ENCODE measurements at places on chromosomes 13 and 19.

DNA sequence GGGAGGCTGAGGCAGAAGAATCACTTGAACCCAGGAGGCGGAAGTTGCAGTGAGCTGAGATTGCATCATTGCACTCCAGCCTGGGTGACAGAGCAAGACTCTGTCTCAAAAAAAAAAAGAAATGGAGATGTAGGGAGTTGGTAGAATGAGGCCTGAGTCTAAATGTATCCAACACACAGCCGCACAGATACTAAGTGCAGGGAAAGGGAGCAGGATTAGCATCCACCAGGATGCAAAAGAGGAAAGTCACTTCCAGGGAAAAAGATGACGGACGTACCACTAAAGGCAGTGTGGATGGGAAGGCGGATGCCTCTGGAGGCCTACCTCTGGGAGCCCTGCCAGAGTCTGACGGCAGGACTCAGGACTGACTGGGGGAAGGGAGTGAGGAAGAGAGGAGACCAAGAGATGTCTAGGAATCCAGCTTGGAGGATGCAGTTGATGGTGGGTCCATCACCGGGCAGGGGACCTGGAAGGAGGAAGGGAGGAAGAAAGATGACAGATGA lies 6.8 kb downstream of the FAM98C start:
- no peak for DNase-seq

GRCh38 chr13:114102131-114102520 lies 30.3 kb downstream of the RASA3 start:
- no peak for DNase-seq

DNA sequence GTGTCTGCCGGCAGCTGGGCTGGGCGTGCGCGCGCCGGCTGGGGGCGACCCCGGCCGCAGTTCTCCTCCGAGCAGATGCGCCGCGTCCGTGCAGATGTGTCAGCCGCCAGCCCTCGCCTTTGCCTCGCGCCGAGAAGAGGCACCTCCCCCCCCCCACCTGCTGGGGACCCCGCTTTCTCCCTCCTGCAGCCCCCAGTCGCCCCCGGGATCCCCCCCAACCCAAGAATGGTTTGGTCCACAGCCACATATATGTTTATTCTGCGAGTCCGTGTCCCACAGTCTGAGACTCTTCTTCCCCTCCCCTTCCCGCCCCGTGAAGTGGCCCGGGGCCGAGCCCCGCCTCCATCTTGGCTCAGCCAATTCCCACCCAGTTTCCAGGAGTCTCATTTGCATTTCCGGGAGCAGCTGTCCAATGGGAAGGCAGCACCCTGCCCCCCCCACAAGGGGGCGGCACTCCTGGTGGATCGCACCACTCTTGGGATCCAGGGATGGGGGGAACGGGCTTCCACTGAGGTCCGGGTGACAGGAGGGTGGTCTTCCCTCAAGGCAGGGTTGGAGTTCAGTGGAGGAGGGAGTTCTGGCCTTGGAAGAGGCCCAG lies 8.6 kb downstream of the ISOC2 start:
- DNase-seq: peak; percentile 85

GRCh38 chr13:59658027-59658737 lies 505.5 kb downstream of the DIAPH3 start:
- no peak for DNase-seq

DNA sequence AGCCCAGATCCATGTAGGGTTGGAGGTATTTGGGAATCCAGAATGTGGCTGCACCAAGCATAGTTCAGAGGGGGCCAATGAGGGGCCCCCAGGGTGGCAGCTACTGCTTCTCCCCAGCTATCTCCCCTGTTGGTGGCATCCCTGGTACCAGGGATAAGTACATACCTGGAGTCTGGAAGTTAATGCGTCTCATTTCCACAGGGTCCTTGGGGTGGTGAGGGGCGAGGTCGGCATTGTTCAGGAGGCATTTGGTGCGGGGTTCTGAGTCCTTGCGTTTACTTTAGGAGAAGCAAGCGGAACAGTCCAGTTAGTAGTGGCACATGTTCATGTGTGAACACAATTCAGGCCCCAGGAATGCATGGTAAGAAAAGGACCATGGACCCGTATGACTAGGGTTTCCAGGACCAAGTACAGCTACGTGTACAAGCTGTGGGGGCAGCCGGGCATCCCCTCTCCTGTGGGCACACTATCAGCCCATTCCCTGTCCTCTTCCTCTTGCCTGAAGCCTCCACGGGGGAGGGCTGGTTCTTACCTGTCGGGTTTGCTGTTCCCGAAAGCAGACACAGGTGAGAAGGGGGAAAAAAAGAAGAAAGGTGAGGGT lies 122.3 kb downstream of the PTPRS start:
- DNase-seq: no peak

GRCh38 chr19:383922-384798 lies 24.8 kb downstream of the C2CD4C start:
- DNase-seq: peak; percentile 56

DNA sequence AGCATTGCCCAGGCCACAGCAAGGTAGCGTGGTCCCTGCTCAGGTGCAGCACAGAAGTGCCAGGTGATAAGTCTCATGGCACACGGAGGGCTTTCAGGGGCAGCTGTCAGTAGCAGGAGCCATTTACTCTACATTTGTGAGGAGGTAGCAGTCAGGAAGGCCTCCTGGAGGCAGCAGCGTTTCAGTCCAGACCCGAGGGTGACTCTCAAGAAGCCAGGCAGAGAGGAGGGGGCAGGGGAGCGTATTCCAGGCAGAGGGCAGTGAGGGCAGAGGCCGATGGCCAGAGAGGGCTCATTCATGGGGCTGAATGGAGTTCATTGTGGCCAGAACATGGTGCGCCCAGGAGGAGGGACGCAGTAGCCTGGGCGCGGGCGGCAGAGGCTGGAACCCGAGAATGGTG lies 8.9 kb downstream of the PIAS4 start:
- DNase-seq: no peak

DNA sequence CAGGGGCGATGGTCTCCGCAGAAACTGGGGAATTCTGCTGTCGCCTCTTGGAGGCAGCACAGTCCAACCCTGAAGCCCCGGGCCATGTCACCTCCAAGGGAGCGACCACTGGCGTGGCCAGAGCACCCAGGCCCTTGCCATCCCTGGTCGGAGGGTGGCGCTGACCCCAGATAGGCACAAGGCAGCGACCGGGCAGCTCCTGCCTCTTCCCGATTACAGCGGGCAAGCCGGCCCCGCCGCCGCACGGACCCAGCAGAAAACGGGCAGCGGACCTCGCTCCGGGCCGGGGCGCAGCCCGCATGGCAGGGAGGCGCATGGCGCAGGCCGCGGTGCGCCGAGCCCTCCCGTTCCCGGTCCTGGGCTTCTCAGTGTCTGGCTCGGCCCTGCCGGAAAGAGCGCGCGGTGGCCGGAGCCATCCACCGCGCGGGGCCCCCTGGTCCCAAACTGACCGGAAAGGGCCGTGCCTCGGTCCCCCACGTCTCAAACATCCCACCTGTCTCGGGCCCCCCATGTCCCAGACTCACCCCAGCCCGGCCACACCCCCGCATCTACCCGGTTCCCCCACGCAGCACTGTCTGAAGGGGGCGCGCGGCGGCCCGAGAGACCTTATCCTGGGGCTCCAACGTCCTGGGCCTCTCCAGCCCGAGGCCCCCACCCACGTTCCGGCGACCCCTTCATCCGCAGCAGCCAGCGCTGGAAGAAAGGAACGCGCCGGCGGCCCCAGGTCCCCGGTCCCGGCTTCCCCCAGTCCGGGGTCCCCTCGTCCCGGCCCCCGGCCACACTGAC lies 727 bp downstream of the CERS1 start:
- DNase-seq: peak; percentile 100

DNA sequence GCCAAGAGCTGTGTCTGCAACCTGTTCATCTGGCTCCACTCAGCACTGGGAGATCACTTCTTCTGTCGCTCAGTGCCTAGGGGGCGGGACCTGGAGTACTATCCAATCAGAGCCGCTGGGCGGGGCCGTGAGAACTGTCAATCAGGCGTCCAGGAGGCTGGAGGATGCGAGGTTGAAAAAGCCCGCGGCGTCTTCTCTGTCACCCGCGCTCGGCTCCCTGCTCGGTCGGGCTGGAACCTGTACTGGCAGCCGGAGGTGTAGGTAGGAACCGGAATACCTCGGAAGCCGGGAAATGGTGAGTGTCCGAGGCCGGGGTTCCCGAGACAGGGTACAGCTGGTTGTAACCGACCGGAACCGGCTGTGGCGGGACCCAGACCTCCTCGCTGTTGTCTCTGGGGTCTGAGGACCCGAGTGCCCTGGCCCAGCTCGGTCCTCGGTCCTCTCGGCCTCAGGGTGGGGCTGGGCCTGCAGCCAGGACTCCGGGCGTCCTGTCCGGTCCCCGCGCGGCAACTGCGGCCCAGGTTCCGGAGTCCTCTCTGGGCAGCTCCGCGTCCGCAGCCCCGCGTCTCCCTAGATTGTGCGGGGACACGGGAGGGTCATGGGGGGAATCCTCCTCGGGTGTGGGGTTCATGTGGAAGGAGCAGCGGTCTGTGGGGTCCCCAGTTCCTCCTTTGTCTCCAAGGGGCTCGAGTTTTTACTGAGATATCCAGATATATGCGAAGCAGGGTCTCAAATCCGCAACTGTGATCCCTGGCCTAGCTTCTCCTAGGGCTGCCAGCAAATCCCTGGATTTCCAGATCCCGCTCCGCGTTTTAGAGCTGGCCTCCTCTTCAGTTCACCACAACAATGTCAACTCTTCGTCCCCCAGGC lies 42.6 kb downstream of the ZNF627 start:
- peak; percentile 93 for DNase-seq

DNA sequence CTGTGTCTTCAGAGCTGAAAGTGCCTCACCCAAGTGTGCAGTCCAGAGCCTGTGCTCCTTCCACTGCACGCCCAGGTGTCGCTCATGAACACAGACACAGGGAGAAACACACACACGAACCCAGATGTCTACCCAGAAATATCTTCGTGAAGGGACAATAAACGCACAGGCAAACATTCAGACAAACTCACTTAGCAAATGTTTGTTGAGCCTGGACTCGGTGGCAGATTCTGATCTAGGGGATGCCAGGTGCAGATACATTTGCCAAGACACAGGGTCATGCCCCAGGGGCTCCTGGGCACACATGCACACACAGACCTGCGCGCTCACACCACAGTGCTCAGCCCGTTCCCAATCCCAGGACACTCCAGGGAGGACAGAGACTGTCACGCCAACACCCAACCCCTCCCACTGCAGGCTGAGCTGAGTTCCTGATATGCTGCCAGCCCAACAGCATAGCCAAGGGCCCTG lies 31.9 kb downstream of the SCGB2B2 start:
- no peak for DNase-seq

- DNase-seq: no peak
Observed at GRCh38 chr19:52590728-52591127, 20.6 kb downstream of the ZNF701 start.

DNA sequence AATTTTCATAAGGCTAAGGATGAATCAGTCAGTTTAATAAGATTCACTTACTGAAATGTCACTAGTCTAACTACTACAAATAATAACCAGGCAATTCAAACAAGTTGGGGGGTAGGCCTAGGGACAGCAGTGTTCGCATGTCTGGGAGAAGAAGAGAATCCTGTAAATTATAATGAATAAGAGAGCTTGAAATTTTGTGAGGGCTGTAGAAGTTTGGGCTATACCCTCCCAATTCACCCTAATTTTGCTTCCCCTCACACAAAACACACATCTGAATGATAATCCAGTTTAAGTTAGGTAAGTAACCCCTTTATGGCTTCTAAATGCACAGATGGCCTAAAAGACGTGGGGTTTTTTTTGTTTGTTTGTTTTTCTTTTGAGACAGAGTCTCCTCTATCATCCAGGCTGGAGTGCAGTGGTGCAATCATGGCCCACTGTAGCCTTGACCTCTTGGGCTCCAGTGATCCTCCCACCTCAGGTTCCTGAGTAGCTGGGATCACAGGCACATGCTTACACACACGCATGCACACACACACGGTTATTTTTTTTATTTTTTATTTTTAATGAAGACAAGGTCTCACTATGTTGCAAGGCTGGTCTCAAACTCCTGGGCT lies 69.9 kb downstream of the TBC1D4 start:
- no peak for DNase-seq

DNA sequence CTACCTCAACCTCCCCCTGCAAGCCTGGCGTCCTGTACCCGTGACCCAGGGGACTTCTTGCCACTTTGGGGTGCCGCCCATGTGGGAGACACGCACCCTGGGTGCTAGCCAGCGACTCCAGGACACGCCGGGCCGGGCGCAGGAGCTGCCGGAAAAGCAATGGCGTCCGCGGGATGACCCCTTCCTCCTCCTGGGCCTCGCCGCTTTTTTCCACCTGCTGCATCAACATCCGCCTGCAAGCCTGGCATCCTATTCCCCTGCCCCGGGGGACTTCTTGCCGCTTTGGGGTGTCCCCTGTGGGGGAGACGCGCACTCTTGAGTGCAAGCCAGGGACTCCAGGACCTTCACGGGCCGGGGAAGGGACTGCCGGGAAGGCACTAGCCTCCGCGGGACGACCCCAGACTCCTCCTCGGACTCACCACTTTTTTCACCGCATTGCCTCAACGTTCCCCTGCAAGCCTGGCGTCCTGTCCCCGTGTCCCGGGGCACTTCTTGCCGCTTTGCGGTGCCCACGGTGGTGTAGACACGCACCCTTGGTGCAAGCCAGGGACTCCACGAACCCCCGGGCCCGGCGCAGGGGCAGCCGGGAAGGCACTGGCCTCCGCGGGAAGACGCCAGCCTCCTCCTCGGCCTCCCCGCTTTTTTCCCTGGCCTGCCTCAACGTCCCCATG lies 237.8 kb downstream of the TUBA3C start:
- DNase-seq: no peak

DNA sequence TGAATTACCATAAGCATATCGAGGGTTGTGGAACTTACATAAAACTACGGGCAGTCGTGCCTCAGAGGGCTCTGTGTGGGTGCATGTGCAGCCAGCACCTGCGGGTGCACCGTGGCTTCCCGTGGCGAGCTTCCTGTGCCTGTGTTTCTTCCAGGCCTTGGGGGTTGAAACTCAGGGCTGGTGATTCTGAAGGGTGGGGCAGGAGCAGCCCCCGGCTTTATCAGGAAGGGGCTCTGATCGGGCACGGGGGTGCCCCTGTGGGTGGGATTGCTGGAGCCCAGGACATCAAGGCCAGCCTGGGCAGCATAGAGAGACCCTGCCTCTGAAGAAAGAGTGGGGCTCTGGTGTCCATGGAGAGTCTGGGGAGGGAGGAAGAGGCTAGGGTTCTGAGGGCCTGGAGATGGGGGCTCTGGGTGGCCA lies 11.1 kb downstream of the ATP4B start:
- DNase-seq: no peak

GRCh38 chr19:2867025-2867991 lies at the start of gene ZNF556:
Gene ZNF556 (plus strand): TSS chr19:2867335. CDS start chr19:2867422, 87 bp downstream.
- no peak for DNase-seq

GRCh38 chr13:45713106-45713690 lies 11.1 kb downstream of the CBY2 start:
- DNase-seq: no peak

DNA sequence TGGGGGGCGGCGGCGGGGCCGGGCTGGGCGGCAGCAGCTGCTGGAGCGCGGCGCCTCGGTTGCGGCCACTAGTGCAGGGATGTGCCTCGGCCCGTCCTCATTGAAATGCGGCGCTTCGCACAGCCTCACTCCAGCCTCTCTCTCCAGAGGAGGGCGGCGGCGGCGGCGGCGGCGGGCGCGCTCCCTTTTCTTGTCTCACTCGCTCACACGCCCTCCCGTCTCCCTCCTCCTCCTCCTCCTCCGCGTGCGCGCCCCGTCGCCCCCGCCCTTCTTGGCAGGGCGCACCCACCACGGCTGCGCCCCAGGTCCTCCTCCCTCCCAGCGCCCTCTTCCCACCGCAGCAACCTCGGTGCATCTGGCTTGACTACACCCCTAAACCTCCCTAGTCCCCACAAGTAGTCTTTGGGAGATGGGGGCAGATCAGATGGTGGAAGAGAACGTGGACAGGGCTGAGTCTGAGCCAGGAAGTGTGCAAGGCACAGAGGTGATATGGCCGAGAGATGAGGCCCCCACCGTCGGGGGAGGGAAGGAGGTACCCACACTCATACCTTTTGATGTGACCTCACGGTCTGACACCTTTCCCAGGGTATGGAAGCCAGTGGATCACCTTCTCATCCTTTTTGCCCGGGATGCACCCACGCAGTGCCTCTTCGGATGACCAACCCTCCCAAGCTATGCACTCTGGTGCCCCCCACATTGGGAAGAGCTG lies at the start of gene DCLK1:
Gene DCLK1, minus strand, starts transcription at position 161 of the 709 bp plus-strand sequence.
- no peak for DNase-seq
